ENCODE measurements at places on chromosomes 2 and 18.

DNA sequence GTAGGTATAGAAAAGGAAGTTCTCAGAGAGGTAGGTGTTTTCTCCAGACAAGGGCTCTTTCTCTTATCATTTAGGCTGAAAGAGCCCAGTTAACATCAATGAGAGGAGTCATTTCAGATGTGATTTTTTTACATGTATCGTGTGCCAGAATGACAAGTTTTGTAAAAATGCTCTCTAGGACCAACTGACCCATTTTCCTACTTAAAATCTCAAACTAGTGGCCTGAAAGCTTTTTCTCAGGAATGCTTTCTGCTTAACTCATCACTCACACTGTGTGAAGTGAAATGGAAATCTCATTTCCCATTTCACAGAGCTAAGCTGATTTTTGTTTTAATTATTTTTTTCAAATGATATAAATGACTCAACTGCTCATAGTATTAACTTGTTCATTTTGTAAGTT is 128.7 kb upstream of the CYP26B1 start:
- no peak for DNase-seq

GRCh38 chr18:13137670-13138419 is 80.7 kb upstream of the LDLRAD4 start:
- no peak for DNase-seq

DNA sequence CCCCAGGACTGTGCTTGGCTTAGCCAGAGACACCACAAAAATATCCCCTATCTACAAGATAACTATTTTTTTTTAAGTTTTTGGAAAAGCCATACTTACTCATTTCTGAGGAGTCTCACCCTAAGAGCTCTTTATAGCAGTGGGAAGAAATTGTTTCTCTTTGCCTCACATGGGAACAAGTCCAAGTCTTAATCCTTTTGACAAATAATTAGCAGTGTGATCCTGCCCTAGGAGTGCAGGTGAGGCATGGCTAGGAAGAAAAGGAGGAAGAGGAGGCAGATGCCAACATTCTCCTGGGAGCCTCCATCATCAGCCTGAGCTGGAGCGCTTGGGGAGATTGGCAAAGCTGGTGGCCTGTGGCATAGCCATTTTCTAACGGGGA is 115.6 kb downstream of the STPG4 start:
- DNase-seq, result no peak

- DNase-seq, result no peak
These were observed 325.8 kb upstream of the REG3G start for GRCh38 chr2:78699696-78700095.

DNA sequence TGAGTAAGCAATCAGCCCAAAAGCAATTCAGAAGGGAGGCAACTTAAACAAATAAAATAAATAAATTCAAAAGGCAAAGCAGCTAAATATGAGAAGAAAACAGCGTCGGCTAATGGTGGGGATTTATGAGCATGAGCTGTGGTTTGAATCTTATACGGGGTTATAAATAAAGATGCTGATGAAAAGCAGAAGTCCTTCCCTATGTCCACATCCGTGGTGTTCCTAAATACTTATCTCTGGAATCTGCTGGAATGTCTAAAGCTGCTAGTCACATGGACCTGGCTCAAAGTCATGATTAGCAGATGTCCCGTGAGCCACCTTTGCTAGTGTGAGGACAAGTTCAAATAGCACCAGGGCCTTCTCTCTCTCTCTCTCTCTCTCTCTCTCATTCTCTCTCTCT is 33.8 kb downstream of the SMIM21 start:
- DNase-seq, result no peak

DNA sequence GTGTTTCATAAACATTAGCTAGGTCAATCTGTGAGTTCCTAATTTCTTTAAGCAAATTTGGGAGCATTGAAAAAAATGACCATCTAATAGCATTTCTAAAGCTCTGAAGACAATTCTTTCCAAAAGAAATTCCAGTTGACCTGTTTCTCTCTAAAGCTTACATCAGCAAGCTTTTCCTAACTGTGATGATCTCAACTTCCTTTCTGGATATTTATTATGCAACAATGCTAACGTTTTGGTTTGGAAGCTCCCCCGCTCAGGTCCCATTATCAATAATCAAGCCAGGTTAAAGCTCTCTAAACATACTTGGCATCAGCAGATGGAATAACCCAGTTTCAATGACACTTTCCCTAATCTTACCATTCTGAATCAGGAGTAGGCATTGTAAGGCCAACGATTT is 196.3 kb upstream of the TANK start:
- DNase-seq, result no peak

DNA sequence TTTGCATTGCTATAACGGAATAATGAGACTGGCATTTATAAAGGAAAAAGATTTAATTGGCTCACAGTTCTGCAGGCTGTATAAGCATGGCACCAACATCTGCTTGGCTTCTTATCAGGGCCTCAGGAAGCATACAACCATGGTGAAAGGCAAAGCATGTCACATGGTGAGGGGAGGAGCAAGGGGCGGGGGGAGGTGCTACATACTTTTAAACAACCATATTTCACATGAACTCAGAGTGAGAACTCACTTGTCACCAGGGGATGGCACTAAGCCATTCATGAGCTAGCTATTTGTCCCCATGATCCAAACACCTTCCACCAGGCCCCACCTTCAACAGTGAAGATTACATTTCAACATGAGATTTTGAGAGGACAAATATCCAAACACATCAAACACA is 188.7 kb downstream of the MBD5 start:
- no peak for DNase-seq

GRCh38 chr2:221786297-221786926 is 214.3 kb upstream of the EPHA4 start:
- no peak for DNase-seq

- no peak for DNase-seq
These were observed 55.0 kb upstream of the MCFD2 start for GRCh38 chr2:46970334-46971288.

DNA sequence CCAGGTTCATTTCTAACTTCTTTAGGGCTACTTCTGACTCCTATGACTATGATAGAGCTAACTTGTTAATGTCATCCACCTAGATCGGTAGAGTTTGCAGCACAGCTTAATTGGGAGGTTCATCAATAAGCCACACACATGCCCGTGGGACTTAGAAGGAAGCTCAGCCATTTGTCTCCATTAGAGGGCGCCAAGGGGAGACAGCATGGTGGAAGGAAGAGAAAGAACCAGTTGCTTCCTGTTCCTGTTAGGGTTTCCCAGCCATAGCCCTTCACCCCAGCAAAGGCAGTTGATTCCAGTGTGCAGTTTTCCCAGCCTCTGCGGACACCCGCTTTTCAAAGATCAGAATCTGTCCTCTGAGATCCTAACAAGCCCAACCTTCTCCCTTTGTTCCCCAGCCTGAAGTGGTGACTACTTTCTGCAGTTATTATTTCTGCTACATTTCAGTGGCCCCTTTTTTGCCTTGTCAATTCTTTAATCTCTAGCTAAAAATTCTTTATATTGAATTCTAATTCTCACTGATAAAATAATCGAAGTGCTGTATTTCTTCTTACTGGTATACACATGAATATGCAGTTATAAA is 30.3 kb downstream of the MAIP1 start:
- peak; percentile 55 for DNase-seq

DNA sequence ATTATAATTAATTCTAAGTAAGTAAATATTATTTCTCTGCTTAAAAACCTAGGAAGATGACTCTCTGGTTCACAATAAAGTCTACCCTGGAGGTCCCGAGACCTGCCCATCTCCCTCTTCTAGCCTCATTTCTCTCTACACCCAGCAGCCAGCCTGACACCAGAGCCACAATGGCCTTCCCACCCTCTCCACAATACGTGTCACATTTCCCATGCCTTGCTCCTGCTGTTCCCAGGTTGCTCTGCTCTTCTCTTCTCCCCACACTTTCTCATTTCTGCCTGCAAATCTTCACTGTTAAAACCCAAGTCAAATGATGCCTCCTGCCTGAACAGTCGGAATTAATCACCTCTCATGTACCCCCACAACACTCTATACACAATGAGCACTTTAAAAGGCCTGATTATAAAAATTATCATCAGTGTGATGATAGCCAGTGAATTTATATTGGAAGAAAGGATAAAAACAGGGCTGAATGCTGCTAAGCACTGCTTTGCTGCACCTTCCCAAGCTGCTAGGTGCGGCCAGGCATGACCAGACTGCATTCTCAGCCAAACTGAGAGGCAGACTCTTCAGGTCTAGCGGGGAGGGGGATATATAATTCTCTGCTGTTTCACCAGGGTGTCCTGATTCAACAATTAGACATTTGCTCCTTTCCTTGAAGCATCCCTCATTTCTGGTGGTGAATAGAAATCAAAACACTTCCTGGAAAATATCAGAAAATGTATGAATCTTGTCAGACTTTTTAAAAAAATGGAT is 160.6 kb downstream of the DTNA start:
- DNase-seq, result no peak

GRCh38 chr18:26487437-26487836 is 60.9 kb downstream of the KCTD1 start:
- no peak for DNase-seq

DNA sequence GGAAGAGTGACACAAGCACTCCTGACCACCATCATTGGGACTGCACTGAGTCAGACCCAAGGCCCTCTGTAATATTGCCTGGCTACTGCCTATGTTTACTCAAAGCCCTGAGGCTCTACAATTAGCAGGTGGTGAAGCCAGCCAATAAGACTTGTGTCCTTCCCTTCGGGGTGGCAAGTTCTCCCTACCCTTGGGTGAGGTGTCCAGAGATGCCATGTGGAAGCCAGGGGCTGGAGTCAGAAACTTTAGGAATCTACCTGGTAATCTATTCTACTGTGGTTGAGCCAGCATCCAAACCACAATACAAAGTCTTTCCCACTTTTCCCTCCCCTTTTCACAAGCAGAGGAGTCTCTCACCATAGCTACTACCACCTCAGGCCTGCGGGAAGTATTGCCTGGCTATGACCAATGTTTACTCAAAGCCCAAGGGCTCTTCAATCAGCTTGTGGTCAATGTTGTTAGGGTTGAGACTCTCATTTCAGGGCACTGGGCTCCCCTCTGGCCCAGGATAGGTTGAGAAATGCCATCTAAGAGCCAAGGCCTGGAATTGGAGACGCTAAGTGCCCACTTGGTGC is 17.6 kb downstream of the DHRS9 start:
- no peak for DNase-seq

GRCh38 chr18:44708451-44709083 is 27.9 kb downstream of the SETBP1 start:
- DNase-seq, result no peak

DNA sequence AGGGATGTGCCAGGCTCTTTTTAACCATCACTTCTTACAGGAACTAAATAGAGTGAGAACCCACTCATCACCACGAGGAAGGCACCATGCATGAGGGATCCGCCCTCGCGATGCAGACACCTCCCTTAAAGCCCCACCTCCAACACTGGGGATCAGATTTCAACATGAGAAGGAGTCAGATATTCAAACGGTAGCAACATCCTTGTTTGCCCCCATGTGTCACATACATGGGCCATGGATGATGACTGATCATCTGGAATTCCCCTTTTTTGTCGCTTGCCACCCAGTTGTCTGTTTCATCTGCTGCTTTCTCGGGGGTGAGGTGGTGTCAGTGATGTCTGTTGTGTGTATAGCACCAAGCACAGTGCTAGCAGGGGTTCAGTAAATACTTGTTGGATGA is 57.9 kb downstream of the NCK2 start:
- no peak for DNase-seq

GRCh38 chr2:188916736-188917135 is 57.4 kb upstream of the COL3A1 start:
- no peak for DNase-seq

DNA sequence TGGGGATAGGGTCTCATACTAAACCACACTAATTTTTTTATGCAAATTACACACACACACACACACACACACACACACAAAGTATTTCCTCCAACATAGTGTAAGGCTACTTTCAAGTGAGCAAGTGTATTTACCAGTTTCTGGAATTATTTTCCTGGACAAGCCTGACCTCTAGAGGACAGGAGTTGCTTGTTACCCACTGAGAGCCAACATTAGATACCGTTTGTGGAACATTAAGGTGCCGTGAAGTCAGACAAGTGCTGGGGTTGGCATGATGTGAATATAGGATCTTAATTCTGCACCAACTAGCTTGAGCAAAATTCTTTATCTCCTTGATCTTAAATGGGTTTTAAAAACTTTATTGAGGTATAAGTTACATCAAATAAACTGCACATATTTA is 39.3 kb upstream of the SERPINB2 start:
- DNase-seq, result peak; percentile 62

- no peak for DNase-seq
These were observed 61.8 kb downstream of the NEDD4L start for GRCh38 chr18:58105888-58106260.

DNA sequence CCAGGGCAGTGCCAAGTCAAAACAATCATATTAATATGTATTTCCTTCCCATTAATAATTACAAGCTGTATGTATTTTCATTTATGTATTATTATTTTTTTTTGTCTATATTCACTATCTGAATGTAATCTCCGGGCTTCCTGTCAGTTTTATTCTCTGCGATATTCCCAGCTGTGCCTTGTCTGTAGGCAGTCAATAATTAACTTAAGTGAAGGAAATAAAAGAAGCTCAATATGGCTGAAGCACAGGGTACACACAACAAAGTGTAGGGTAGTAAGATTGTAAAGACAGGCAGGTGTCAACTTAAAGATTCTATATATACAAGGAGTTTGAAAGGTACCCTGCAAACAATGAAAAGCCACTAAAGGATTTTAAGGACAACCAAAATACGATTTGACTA is 122.9 kb downstream of the ROCK1 start:
- DNase-seq, result no peak

GRCh38 chr18:3219241-3219630 is 532 bp downstream of the MYOM1 start:
- DNase-seq, result no peak

GRCh38 chr2:67876176-67876575 is 186.6 kb downstream of the C1D start:
- DNase-seq, result no peak

- DNase-seq, result no peak
These were observed 11.0 kb upstream of the RAB31 start for GRCh38 chr18:9697121-9697520.

DNA sequence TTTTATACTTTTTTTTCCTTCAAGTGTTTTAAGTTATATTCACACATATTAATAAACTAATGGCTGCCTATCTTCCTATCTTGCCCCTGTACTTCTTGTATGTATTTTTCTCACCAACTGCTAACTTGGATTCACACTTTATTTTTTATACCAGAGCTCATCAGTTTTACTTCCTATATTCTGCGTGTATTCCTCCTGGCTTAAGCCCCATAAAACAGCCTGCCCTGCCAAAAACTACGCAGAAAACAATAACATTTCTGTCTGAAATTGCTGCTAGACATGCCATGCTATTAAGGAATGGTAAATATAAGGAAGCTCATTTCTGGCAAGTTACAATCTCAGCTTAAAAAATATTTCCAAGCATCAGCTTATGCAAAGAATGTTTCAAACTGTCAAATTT is 172.3 kb downstream of the UBE2E3 start:
- no peak for DNase-seq

DNA sequence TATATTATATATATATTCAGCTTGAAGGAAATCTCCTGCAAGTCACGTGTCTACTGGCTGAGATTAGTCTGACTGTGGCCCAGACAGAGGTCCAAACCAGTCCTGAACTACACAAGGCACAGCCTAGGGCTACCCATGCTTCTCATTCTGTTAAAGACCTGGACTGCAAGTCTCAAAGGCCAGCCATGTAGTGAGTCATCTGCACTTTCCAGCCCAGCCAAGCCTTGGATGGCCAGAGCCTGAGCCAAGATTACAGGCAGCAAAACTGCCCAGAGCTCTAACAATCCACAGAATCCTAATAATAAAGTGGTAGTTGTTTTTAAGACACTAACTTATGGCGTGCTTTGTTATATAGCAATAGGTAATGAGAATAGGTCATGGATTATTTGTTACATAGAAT is 259.6 kb downstream of the SS18 start:
- DNase-seq, result no peak
